ENCODE measurements at places on chromosomes 2 and 18. TPM values are rescaled to one million over a fixed set of nuclear protein-coding genes. Genes with fewer than 3 reads are reported as not detected.

Gene CCDC74B
- total RNA-seq: 11.7 TPM

- H3K4me1 ChIP-seq: no peaks in the 10 kb centered on the region
- DNase-seq: no peak
- no peaks in the 10 kb centered on the region for H3K36me3 ChIP-seq
- no peak overlapping the region for H3K27ac ChIP-seq
- H3K27me3 ChIP-seq: no peaks in the 10 kb centered on the region
Measured at GRCh38 chr2:106694964-106695470, 190.9 kb downstream of the ST6GAL2 start.

DNA sequence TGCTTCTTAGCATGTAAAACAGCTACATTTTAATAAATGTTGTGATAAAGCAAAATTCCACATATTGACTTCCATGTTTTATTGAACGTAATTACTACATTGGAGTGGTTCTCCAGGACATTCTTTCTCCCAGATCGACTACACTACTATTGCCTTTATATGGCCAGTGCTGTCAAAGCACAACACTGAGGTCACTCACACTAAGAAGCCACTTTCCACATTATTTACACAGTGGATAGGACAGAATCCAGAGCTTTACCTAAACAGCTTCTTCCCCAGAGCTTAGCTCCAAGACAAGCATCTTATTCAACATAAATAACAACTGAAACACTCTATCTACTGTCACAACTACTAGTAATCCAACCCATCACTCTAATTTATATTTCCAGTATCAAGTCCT lies 73.9 kb upstream of the WDR75 start:
- no peaks in the 10 kb centered on the region for H3K36me3 ChIP-seq
- H3K4me1 ChIP-seq: no peaks in the 10 kb centered on the region
- no peaks in the 10 kb centered on the region for H3K27me3 ChIP-seq
- H3K4me3 ChIP-seq: no peak overlapping the region
- no peak overlapping the region for H3K27ac ChIP-seq

DNA sequence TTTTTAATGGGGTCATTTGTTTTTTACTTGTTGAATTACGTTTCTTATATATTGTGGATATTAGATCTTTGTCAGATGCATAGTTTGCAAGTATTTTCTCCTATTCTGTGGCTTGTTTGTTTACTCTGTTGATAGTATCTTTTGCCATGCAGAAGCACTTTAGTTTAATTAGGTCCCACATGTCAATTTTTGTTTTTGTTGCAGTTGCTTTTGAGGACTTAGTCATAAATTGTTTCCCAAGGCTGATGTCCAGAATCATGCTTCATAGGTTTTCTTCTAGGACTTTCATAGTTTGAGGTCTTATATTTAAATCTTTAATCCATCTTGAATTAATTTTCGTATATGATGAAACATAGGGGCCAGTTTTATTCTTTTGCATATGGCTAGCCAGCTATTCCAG lies 13.2 kb downstream of the PIKFYVE start:
- H3K36me3 ChIP-seq: peaks cover 47% of the 10 kb centered on the region
- H3K4me3 ChIP-seq: no peak overlapping the region
- no peaks in the 10 kb centered on the region for H3K4me1 ChIP-seq

GRCh38 chr2:213290501-213290900 lies 6.2 kb downstream of the SPAG16 start:
- H3K4me1 ChIP-seq: no peaks in the 10 kb centered on the region
- no peak overlapping the region for H3K27ac ChIP-seq
- H3K36me3 ChIP-seq: peaks cover 5% of the 10 kb centered on the region
- no peaks in the 10 kb centered on the region for H3K27me3 ChIP-seq

- no peaks in the 10 kb centered on the region for H3K27me3 ChIP-seq
- H3K36me3 ChIP-seq: no peaks in the 10 kb centered on the region
- H3K4me3 ChIP-seq: no peak overlapping the region
- no peaks in the 10 kb centered on the region for H3K4me1 ChIP-seq
- DNase-seq: no peak
Measured at GRCh38 chr2:151056870-151057269, 204.8 kb downstream of the RBM43 start.

Gene LYPD6B
- 3.2 TPM for total RNA-seq

Gene ANKRD62
- total RNA-seq: 0.09 TPM

DNA sequence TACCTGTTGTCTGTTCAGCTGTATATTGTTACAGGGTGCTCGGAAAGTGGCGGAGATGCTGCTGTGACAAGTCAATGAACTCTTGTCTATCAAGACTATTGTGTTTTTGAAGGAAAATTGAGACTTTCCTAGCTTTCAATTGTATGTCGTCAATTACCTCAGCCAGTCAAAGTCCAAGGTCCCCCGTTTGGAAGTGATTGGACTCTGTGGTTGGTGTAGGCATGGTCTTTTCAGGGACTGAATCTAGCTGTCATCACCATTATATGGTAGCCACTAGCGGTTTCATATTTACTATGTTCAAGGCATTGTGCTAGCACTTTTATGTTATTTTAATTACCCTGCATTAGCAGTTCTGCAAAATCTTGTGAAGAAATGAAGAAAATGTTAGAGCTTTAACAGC lies 54.9 kb downstream of the XRCC5 start:
- peaks cover 45% of the 10 kb centered on the region for H3K36me3 ChIP-seq
- no peaks in the 10 kb centered on the region for H3K27me3 ChIP-seq
- H3K27ac ChIP-seq: no peak overlapping the region
- H3K4me3 ChIP-seq: no peak overlapping the region

DNA sequence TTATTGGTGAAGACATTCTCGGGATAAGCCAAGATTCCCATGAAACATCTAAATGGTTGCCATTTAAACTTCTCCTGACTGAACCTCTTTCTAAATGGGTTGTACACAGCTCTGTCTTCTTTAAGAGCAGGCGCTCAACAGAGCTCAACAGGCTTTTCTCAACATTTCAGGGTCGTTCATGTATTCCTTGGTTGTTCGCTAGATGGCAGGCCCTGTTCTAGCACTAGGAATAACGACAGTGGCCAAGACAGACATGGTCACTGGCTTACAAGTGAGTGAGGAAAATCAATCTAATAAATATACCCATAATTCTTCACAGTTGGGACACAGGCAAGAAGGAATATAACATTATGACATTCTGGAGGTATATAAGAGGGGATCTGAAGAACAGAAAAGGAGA lies 154.5 kb downstream of the SMAD2 start:
- no peaks in the 10 kb centered on the region for H3K4me1 ChIP-seq
- DNase-seq: peak; percentile 15
- H3K27ac ChIP-seq: no peak overlapping the region
- H3K36me3 ChIP-seq: no peaks in the 10 kb centered on the region
- no peak overlapping the region for H3K4me3 ChIP-seq

GRCh38 chr2:54704238-54704637 lies 19.2 kb upstream of the EML6 start:
- no peak for DNase-seq
- H3K27ac ChIP-seq: no peak overlapping the region
- no peak overlapping the region for H3K4me3 ChIP-seq
- H3K4me1 ChIP-seq: peaks cover 3% of the 10 kb centered on the region
- H3K36me3 ChIP-seq: no peaks in the 10 kb centered on the region
- H3K27me3 ChIP-seq: no peaks in the 10 kb centered on the region

Gene SLC16A14
- total RNA-seq: 5.2 TPM

DNA sequence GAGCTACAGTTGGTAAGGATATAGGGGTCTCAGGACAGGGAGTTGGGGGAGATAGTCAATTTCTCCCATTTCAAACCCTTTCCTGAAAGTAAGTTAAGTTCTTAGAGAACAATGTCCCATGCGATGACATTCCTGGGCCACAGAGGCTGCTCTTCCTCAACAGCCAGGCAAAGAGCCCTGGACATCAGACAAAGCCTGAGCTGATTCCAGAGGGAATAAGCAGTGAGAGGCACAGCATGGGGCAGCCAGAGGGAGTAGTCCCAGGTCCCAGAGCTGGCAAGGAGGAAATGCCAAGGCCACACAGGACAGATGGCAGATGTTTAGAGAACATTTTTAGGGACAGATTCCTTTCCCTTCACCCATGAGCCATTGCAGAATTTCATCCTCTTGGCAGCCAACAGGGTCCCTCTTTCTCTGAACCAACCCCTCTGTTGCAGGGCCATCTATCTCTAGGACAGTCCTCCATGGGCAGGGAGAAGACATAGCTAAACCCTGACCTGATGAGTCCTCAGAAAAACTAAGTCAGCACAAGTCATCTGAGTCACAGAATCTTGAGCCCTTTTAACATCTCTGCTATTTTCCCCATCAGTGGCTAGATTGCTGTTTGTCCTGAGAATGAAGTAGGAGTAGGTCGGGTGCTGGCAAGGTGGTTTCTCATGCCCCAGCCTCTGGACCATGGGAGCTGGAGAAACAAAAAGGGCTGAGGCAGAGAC lies 81.6 kb upstream of the STPG4 start:
- H3K36me3 ChIP-seq: no peaks in the 10 kb centered on the region
- no peak overlapping the region for H3K27ac ChIP-seq
- no peak for DNase-seq

Gene LAPTM4A
- 173 TPM for total RNA-seq

DNA sequence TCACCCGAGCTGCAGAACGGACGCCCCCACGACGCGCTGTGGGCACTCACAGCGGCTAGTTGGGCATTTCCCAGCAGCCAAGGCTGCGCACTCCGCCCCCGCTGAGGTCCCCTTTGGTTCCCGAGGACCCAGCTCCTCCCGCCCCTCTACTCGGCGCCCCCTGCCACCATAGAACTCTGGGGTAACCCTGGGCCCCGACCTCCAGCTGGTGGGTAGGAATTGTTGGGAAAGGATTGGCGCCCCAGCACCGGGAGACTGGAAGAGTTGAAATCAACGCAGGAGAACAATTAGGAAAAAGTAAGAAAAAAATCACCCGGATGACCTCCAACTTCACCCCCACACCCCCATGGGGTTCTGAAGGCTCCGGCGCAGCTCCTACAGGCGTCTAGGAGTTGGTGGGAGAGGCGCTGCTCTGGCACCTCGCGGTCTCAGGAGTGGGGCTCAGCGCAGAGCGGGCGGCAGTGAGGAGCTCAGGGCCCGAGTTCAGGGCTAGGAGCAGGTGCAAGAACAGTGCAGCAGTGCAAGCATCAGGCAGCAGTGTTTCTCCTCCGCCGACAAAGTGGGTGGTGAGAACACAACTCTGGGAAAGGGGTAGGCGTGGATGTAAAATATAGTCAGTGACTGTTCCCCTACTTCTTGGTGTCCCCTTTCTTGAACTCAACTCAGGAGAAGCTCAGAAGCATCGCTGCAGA lies 14.0 kb downstream of the POU3F3 start:
- peaks cover 97% of the 10 kb centered on the region for H3K27me3 ChIP-seq
- H3K36me3 ChIP-seq: no peaks in the 10 kb centered on the region
- no peak overlapping the region for H3K27ac ChIP-seq
- no peak overlapping the region for H3K4me3 ChIP-seq
- peaks cover 17% of the 10 kb centered on the region for H3K4me1 ChIP-seq

DNA sequence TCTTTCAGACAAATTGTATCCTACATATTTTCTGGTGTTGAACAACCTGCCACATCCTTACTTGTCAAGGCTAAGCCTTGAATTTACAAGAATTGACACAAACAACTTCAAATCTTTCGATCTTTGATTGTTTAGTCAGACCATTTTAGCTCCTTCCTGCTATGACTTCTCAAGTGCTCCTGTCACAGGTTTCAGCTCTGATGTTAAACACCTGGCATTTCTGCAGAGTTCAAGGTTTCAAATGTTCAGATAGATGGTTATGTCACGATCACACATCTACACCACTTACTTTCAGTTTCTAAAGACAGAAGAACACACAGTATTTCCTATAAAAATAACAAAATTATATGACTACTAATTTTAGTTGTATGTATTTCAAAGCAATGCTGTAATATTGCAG lies 84.0 kb downstream of the RND3 start:
- no peak for DNase-seq
- peaks cover 7% of the 10 kb centered on the region for H3K4me1 ChIP-seq
- no peak overlapping the region for H3K27ac ChIP-seq
- no peaks in the 10 kb centered on the region for H3K36me3 ChIP-seq
- no peaks in the 10 kb centered on the region for H3K27me3 ChIP-seq
- no peak overlapping the region for H3K4me3 ChIP-seq

DNA sequence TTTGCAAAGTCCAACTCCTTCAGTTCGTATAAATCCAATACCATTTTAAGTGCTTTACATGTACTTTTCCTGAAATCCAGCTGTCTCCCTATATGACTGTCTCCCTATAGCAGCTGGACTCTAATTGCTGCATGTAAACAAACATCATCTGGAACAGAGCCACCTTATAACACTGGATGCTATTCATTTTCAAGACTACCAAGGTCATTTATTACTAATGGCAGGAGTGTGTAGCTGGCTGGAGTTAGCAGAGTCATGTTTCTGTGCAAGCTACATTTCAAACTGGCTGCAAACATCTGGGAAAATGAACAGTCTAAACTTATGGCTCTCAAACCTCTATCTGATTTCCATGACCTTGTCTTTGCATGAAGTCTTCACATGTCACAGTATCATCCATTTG lies 575.2 kb downstream of the PIK3C3 start:
- no peaks in the 10 kb centered on the region for H3K4me1 ChIP-seq
- H3K27me3 ChIP-seq: no peaks in the 10 kb centered on the region
- no peak overlapping the region for H3K4me3 ChIP-seq
- H3K36me3 ChIP-seq: no peaks in the 10 kb centered on the region

- H3K27me3 ChIP-seq: no peaks in the 10 kb centered on the region
- no peak for DNase-seq
- no peaks in the 10 kb centered on the region for H3K4me1 ChIP-seq
- H3K4me3 ChIP-seq: no peak overlapping the region
- no peaks in the 10 kb centered on the region for H3K36me3 ChIP-seq
- no peak overlapping the region for H3K27ac ChIP-seq
Measured at GRCh38 chr18:54713386-54713785, 114.9 kb upstream of the RAB27B start.

DNA sequence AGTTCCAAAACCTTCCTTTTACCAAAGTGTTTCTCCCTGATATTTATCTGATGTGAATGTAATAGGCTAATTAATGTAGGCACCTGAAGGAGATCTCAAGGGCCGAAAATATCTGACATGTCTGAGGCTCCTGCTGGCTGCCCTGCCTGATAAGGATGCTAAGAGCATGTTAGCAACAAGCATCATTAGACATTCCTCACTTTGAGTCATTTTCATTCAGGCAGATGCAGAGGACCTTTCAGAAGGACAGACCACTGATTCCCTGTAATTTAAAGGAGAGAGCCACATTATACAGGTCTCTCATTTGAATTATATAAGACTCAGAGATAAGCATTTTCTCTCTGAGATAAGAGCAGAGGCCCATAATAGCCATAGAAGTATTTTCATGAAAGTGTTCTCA lies 222.4 kb upstream of the NCKAP5 start:
- H3K27me3 ChIP-seq: no peaks in the 10 kb centered on the region
- no peaks in the 10 kb centered on the region for H3K36me3 ChIP-seq
- DNase-seq: no peak
- no peaks in the 10 kb centered on the region for H3K4me1 ChIP-seq
- H3K4me3 ChIP-seq: no peak overlapping the region

Gene IL37
- total RNA-seq: not detected

Gene UPP2
- total RNA-seq: not detected

All from lung (tissue), 17 donors.